ENCODE measurements at places on chromosomes 12 and 14. TPM values are rescaled to one million over a fixed set of nuclear protein-coding genes. Genes with fewer than 3 reads are reported as not detected.

- H3K36me3 ChIP-seq, result no peaks in the 10 kb centered on the region
- no peak overlapping the region for H3K4me3 ChIP-seq
- DNase-seq, result no peak
- H3K27ac ChIP-seq, result no peak overlapping the region
- no peaks in the 10 kb centered on the region for H3K27me3 ChIP-seq
These were observed 45.3 kb upstream of the PTHLH start for GRCh38 chr12:28017873-28018255.

- DNase-seq, result no peak
- H3K36me3 ChIP-seq, result no peaks in the 10 kb centered on the region
- H3K27ac ChIP-seq, result no peak overlapping the region
- no peaks in the 10 kb centered on the region for H3K27me3 ChIP-seq
These were observed 95.9 kb downstream of the SLC35F4 start for GRCh38 chr14:57769863-57770523.

GRCh38 chr12:109580684-109581333 lies 7.2 kb downstream of the MVK start:
- H3K4me3 ChIP-seq, result no peak overlapping the region
- H3K27me3 ChIP-seq, result no peaks in the 10 kb centered on the region
- no peak overlapping the region for H3K27ac ChIP-seq
- H3K36me3 ChIP-seq, result peaks cover 33% of the 10 kb centered on the region
- H3K4me1 ChIP-seq, result no peaks in the 10 kb centered on the region

DNA sequence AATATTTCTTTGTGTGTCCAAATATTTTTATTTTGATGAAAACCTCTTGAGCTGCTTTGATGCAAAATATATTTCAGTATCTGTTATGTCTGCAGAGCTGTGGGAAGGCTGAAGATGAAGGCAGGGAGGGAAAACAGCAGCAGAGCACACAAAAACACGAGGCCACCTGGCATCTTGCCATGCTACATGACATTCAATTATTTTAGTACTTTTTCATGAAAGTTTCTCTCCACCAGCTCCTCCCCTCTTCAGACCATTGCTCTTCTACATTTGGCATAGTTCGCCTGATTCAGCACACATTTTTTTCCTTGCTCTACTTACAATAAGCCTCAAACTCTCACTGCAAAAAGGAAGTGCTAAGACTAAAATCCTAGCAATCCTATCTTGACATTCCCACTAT lies 4.6 kb upstream of the ALX1 start:
- no peak overlapping the region for H3K4me3 ChIP-seq
- no peaks in the 10 kb centered on the region for H3K36me3 ChIP-seq
- H3K4me1 ChIP-seq, result peaks cover 8% of the 10 kb centered on the region
- DNase-seq, result no peak
- peaks cover 53% of the 10 kb centered on the region for H3K27me3 ChIP-seq

- no peak overlapping the region for H3K4me3 ChIP-seq
- no peak for DNase-seq
- no peak overlapping the region for H3K27ac ChIP-seq
- H3K36me3 ChIP-seq, result peaks cover 2% of the 10 kb centered on the region
- H3K4me1 ChIP-seq, result no peaks in the 10 kb centered on the region
These were observed 5.6 kb downstream of the MSI1 start for GRCh38 chr12:120363274-120363855.

The P2RX2 gene
- not detected for total RNA-seq

The A2ML1 gene
- total RNA-seq, result not detected
